ENCODE measurements at places on chromosomes 4 and X. TPM values are rescaled to one million over a fixed set of nuclear protein-coding genes. Genes with fewer than 3 reads are reported as not detected.

GRCh38 chrX:107552930-107553329 is 75.4 kb upstream of the PRPS1 start:
- no peak for DNase-seq

The RAB33A gene
- polyA plus RNA-seq, result not detected

DNA sequence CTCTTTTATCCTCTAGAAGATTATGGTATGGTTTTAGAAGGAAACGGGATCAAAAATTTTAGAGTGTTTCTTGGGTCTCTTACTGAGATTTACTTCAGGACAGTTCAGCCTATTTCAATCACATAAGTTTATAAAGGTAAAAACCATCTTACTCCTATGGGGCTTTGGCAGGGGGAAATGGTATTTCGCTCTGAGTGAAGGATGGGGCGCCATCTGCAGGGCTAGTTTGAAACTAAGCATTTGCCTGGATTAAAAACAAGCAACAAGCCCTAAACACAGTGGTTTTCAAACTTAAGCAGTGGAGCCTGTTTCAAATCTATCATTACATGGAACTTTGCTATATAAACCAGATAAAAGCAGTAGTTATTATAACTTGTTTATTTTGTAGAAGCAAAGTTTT is 361.5 kb upstream of the FMR1 start:
- DNase-seq, result no peak

GRCh38 chr4:143358923-143359643 is 22.4 kb downstream of the GAB1 start:
- DNase-seq, result peak; percentile 55

The CXCL9 gene
- polyA plus RNA-seq, result 1.2 TPM

- no peak for DNase-seq
These were observed 80.3 kb downstream of the FAM13A start for GRCh38 chr4:88976775-88977035.

GRCh38 chrX:154502989-154503388 is 12.6 kb upstream of the SLC10A3 start:
- DNase-seq, result no peak

- peak; percentile 81 for DNase-seq
These were observed at the start of gene KLHL2 for GRCh38 chr4:165207431-165208220. Gene KLHL2, plus strand, starts transcription at chr4:165207561. Its CDS starts 316 bp downstream, at chr4:165207877.

GRCh38 chrX:142156567-142156966 is 48.5 kb downstream of the MAGEC2 start:
- peak; percentile 36 for DNase-seq

The ATP1B4 gene
- polyA plus RNA-seq, result not detected

- DNase-seq, result no peak
These were observed 118.2 kb upstream of the BMP3 start for GRCh38 chr4:80912350-80912749.

The TMPRSS11E gene
- 0.24 TPM for polyA plus RNA-seq

The MCF2 gene
- 2.2 TPM for polyA plus RNA-seq

GRCh38 chrX:39975101-39975925 is 122.4 kb downstream of the BCOR start:
- no peak for DNase-seq

The STATH gene
- not detected for polyA plus RNA-seq

The ZFX gene
- 5.0 TPM for polyA plus RNA-seq

The LRCH2 gene
- polyA plus RNA-seq, result 0.86 TPM

- no peak for DNase-seq
These were observed 121.5 kb downstream of the PPEF1 start for GRCh38 chrX:18828832-18829404.

DNA sequence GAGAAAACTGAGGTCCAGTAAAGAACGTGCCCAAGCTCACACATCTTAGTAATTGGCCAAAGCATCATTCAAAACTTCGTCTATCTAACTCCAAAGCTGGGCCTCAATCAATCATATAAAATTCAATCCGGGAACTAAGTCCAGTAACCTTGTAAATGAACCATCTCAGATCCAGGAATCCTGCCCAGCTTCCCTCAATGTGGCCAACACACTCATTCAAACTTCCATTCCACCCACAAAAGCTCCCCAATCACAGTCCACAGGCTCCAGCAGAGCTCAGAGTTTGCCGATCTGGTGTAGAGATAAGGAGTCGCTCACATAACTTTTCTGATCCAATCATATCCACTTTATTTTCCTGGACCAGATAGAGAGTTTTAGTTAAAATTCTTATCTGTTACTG is 144.8 kb downstream of the SPATA18 start:
- no peak for DNase-seq

- no peak for DNase-seq
These were observed 191.9 kb downstream of the MAB21L2 start for GRCh38 chr4:150773729-150774449.

- DNase-seq, result no peak
These were observed 566.0 kb downstream of the TMA16 start for GRCh38 chr4:164060456-164060855.

The PPARGC1A gene
- polyA plus RNA-seq, result 22.8 TPM

DNA sequence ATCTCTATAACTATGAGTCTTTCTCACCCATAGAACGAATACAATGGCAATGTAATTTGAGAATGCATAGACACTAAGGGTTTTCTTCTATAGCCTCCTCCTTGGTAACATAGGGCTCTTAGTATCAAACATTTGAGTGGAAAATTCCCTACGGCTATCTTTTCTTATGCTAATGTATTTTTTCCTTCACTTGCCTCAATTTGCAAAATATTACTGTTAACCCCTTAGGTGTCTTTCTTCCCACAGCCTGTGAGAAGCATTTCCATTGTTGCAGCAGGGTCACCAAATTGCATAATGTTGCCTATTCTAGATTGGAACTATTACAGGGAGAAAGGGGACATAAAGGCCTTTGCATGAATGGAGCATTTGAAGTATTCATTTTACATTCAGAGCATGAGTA is 140.5 kb upstream of the RAPGEF2 start:
- DNase-seq, result no peak

DNA sequence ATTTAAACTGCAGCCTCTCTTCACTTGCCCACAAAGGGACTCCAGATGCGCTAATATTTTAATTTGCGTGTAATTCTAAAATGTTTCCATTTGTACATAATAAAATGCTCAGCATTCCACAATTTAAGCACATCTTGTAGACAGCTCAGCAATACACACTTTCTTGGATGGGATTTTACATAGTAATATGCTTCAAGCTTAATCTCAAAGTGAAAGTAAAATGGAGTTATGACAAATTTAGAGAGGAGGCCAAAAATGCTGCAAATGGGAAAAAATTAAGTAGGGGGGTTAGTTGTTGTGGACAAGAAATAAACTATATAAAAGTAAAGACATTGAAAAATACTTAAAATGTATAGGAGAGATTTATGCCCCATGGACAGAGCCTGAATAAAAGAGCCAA is 149.1 kb downstream of the FBXO8 start:
- no peak for DNase-seq

The HTRA3 gene
- polyA plus RNA-seq, result 6.5 TPM

DNA sequence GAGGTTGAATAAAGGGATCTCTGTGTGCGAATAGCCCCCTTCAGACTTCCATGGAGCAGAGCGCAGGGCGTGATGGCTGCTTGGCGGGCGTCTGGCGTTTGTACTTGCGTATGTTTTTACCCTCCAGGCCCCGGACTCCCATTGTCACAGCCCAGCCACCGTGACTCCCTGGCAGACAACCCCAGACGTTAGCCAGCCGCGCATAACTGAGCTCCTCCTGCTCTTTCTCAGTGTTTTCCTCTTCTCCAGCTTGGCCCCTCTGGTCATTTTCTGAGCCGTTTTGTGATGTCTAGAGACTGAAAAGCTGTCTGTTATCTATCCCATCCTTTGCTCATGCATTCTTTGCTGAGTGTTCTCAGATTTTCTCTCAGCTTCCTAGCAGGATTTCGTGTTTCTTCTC is 54.3 kb downstream of the IGFBP7 start:
- DNase-seq, result peak; percentile 51

The PNMA6A gene
- polyA plus RNA-seq, result 15.8 TPM
